ENCODE measurements at places on chromosomes 7 and 10.

DNA sequence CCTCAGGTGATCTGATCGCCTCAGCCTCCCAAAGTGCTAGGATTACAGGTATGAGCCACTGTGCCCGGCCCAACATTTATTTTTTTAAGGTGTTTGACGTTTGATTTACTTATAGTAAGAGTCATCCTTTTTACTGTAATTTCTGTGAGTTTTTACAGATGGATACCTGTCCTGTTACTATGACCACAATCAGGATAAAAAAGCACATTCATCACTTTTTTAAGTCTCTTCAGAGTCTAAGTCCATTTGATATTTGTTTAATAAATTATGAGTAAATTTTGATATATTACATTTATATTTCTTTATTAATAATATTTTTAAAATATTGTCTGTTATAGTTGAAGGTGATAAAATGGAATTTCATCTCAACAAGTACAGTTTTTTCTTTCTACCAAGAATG is 300.5 kb upstream of the KAT6B start:
- no peak for DNase-seq

GRCh38 chr10:21529032-21529910 is 3.8 kb upstream of the SKIDA1 start:
- DNase-seq, result no peak

GRCh38 chr7:25853314-25853713 is 298.7 kb upstream of the NFE2L3 start:
- no peak for DNase-seq

DNA sequence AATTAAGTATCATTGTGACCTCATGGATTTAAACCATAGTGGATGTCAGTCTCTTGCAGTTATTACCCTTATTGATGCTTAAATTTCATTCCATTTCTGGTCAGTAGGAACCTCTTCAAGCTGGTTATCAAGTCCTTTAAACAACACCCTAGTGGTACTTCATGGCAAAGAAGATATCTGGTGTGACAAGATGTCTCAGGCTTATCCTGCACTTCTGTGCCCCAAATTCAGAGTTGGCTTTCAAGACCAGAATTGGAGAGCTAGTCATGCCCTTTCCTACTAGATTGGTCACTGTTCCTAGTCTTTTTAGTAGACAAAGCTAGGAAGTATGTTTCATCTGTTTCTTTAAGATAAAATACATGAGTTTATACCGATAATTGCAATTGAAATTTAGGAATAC is 54.9 kb downstream of the KMT2E start:
- no peak for DNase-seq

DNA sequence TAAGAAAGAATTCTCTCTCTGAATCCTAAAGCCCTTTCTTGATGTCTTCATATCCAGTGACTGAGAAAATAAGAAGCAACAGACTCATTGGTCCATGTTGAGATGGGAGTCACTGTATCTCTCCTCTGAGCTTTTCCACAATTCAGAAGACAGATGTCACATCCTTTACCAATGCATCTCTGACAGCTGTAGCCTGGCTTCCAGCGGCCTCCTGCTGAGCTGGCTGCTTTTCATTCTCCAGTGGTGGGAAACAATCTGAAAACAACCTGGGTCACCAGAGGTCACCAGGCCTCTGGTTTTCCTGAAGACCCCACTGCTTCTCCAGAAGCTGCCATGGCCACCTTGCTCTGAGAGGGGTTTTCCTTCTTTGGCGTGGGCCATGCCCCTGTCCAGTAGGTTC is 18.3 kb upstream of the RPA3 start:
- no peak for DNase-seq

- no peak for DNase-seq
These were observed 44.5 kb upstream of the AGR3 start for GRCh38 chr7:16926283-16926682.
